IMR-90 (cell line): ENCODE measurements at places on chromosomes 3 and 15. TPM values are rescaled to one million over a fixed set of nuclear protein-coding genes. Genes with fewer than 3 reads are reported as not detected.
A peak's percentile ranks its signal among the peaks of the same experiment; 100 is the strongest.

- no peaks in the 10 kb centered on the region for H3K36me3 ChIP-seq
- H3K4me3 ChIP-seq = no peak overlapping the region
- no peaks in the 10 kb centered on the region for H3K4me1 ChIP-seq
- no peak for DNase-seq
- no peak overlapping the region for H3K27ac ChIP-seq
- peaks cover 30% of the 10 kb centered on the region for H3K27me3 ChIP-seq
Observed at GRCh38 chr3:127411083-127411727, 123.4 kb upstream of the PRR20G start.

DNA sequence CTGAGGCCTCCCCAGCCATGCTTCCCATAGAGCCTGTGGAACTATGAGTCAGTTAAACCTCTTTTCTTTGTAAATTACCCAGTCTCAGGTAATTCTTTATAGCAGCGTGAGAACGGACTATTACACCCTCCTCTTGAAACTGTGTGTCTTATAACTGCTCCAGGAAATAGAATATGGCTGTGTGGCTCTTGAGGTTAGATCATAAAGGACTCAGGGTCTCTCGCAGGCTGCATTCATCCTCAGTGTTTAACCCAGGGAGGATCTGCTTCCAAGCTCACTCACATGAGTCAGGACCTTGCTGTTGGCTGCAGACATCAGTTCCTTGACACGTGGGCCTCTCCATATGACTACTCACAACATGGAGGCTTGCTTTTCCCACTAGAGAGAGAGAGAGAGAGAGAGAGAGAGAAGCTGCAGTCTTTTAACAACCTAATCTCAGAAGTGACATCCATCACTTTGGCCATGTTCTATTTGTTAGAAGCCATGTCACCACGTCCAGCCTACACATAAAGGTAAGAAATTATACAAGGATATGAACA, 114.3 kb upstream of the UBE2E1 start:
- H3K4me3 ChIP-seq = no peak overlapping the region
- DNase-seq = peak; percentile 80
- H3K27ac ChIP-seq = no peak overlapping the region
- no peaks in the 10 kb centered on the region for H3K27me3 ChIP-seq
- H3K4me1 ChIP-seq = peaks cover 9% of the 10 kb centered on the region
- H3K36me3 ChIP-seq = no peaks in the 10 kb centered on the region

DNA sequence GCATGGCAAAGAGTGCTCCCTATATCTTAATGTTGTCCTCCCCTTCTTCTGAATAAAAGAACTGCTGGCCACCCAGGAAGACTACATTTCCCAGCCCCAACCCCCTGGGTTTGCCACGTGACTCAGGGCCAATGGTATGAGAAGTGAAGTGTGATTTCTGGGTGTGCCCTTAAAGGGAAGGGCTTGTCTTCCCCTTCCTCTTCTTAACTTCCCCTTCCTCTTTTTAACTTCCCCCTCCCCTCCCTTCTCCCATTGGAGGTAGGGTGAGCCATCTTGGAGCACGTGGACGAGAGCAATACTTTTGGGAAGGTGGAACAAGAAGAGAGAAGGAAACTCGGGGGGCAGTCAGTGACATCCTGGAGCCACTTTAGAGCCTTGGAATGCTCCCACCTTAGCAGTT, 6.8 kb upstream of the KBTBD12 start:
- H3K4me1 ChIP-seq = no peaks in the 10 kb centered on the region
- H3K36me3 ChIP-seq = no peaks in the 10 kb centered on the region
- no peak overlapping the region for H3K4me3 ChIP-seq
- DNase-seq = no peak

GRCh38 chr3:108662142-108662738, 72.7 kb downstream of the DZIP3 start:
- H3K36me3 ChIP-seq = no peaks in the 10 kb centered on the region
- no peaks in the 10 kb centered on the region for H3K4me1 ChIP-seq
- DNase-seq = peak; percentile 83
- H3K27ac ChIP-seq = no peak overlapping the region
- H3K4me3 ChIP-seq = no peak overlapping the region
- H3K27me3 ChIP-seq = no peaks in the 10 kb centered on the region

- H3K36me3 ChIP-seq = no peaks in the 10 kb centered on the region
- DNase-seq = no peak
- no peak overlapping the region for H3K4me3 ChIP-seq
- no peaks in the 10 kb centered on the region for H3K27me3 ChIP-seq
- no peaks in the 10 kb centered on the region for H3K4me1 ChIP-seq
- H3K27ac ChIP-seq = no peak overlapping the region
Observed at GRCh38 chr3:19769694-19770093, 164.3 kb downstream of the EFHB start.

The SEMA3B gene
- 3.9 and 4.3 TPM in 2 replicates for total RNA-seq
